Esophagus squamous epithelium (tissue), 5 donors: ENCODE measurements at places on chromosomes 2 and 18.
A peak's percentile ranks its signal among the peaks of the same experiment; 100 is the strongest.

DNA sequence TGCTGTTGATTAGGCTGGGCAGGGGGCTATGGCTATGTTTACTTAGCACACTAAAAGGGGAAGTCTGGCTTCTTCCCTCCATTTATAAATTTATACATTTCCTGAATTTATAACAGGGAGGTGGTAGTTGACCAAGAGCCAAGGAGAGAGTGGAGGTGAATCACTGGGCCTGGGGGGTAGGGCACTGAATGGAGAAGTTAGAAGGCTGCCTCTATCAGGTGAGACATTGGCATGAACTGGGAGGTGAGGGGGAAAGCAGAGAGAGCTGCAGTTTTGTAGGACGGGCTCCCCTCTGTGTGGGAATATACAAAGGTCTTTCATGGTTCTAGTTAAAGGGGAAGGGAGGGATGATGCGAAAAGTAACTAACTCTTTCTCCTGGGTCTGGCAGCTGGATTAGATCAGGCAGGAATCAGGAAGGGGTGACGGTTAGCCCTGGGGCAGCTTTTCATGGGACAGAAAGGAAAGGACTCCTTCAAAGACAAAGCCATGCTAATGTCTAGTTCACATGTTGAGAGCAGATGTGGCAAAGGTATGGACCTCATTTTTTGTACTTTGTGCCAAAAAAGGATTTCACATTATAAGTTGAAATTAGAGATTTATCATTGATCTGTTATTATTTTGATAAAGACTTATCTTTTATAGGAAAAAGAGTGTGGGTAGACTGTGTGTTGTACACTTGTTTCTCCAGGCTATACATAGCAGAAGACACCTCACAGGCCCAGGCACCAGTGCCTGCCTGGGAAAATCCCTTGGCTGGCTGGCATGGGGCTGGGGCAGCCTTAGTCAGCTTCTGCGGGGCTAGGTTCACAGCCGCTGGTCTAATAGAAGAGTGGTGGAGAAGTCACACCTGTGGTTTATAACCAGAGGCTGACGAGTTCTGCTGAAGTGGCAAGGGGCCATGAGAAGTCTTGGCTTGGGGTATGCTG, 158.7 kb downstream of the CLIP4 start:
- DNase-seq: no peak

GRCh38 chr2:236244256-236244655, 19.9 kb downstream of the ASB18 start:
- DNase-seq: no peak

- DNase-seq: no peak
These were observed 11.9 kb downstream of the BCL2 start for GRCh38 chr18:63307551-63308200.

- peak; percentile 9 for DNase-seq
These were observed 732 bp upstream of the ANXA4 start for GRCh38 chr2:69741229-69741574.

GRCh38 chr2:173990245-173990644, 25.1 kb upstream of the SP3 start:
- no peak for DNase-seq

GRCh38 chr2:42906557-42907411, 114.4 kb upstream of the HAAO start:
- no peak for DNase-seq

- DNase-seq: no peak
These were observed 8.0 kb downstream of the NTSR2 start for GRCh38 chr2:11661891-11662435.

DNA sequence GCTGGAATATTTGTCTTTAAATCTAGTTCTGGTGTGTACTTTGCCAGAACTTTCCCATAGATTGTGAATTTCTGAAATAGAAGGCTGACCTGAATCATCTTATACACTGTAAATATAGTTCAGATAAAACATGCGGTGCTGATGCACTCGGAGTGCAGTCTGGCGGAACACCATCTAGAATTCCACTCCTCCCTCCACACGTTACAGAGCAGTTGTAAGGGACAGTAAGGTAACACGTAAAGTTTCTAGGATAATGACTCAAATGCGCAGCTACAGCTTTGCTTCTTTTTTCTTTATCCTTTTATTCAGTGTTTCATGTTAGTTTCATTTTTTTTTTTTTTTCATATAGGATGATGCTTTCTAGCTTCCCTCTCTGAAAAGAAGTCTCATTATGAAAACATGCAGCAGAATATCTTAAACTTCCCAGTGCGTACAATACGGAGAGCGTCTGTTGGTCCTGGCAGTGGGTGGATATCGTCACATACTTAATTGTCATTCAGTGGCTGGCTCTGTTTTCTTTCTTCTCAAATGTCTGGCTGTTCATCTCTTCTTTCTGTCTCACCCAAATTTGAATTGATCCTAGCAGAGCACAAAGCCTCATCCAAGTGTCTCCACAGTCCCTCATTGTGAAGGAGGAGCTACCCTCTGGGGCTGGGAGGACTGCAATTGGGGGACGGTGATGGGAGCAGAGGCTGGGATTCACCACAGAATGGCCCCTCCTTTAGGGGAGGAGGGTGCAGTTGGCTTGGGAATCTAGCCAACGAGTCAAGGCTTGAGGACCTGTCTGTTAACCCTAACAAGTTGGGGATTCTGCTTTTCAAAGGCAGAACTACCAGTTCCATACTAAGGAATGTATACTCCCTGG, 138.8 kb downstream of the MYT1L start:
- no peak for DNase-seq

DNA sequence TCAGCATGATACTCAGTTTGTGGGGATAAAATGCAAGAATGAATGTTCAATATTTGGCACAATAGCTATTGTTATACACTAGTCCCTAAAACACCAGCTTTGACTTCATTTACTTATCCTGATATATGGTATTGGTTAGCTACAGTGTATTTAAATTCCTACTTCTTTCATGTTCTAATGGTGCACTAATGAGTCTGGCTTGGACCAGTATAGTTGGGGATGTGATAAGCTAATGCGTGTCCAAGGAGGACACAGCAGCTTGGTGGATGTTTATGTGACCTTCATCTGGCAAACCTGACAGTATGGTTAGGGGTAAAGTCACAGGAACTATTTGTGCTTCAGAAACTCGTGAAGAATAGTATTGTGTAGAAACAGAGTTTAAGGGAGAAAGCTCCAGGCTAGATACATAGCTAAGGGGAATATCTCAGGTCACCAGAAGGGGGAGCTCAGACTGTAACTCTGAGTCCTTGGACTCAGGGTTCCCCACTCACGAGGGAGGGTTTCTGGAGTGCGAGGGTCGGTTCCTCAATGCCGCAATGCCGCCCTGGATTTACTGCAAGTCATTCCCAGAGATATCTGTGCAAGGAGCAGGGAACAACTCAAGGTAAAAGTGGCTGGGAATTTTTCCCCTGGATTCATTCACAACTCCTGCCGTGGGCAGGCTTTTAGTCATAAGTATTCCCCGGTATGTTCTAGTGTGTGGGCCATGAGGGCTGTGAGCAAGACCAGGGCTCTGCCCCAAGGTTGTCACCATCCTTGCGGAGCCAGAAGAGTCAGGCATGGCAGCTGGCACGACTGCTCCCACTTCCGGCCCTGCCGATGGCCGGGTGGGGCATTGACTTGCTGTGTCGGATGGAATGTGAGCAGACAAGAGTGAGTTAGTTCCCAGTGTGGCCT, 14.5 kb downstream of the IL1R2 start:
- no peak for DNase-seq

DNA sequence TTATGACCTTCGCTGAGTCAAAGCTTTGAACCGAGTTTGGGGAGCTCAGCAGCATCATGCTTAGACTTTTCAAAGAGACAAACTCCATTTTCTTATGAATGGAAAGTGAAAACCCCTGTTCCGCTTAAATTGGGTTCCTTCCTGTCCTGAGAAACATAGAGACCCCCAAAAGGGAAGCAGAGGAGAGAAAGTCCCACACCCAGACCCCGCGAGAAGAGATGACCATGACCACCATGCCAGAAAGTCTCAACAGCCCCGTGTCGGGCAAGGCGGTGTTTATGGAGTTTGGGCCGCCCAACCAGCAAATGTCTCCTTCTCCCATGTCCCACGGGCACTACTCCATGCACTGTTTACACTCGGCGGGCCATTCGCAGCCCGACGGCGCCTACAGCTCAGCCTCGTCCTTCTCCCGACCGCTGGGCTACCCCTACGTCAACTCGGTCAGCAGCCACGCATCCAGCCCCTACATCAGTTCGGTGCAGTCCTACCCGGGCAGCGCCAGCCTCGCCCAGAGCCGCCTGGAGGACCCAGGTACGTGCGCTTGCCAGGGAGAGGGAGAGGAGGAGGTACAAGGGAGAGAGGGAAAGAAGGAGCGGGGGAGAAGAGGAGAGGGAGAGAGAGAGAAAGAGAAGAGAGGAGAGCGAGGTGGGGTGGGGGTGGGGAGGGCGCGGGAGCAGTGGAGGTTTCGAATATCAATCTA, at the start of gene DLX1:
Gene DLX1 (plus strand): TSS at position 48 of the 700 bp plus-strand sequence. CDS start 171 bp downstream, at position 219.
- no peak for DNase-seq

- DNase-seq: no peak
These were observed 10.4 kb upstream of the CAVIN2 start for GRCh38 chr2:191857259-191857805.

DNA sequence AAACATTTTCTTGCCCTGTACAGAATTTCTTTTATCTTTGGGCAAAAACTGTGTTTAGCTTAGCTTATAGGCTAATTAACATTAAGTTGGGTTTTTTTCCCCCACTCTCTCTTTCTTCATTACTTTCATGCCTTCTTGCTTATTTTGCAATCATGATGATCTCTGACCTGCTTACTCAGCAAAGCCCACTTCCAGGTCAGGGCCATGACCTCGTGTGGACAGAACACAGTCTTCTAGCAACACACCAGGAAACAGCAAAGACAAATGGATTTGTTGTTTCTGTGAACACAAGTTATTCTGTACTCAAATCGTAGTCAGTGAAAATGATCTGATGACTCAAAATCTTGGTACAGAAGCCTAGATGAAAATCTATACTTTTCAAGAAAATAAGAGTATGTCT, 60.7 kb downstream of the SPATS2L start:
- DNase-seq: no peak

GRCh38 chr18:55106906-55107305, 147.6 kb upstream of the CCDC68 start:
- DNase-seq: no peak

DNA sequence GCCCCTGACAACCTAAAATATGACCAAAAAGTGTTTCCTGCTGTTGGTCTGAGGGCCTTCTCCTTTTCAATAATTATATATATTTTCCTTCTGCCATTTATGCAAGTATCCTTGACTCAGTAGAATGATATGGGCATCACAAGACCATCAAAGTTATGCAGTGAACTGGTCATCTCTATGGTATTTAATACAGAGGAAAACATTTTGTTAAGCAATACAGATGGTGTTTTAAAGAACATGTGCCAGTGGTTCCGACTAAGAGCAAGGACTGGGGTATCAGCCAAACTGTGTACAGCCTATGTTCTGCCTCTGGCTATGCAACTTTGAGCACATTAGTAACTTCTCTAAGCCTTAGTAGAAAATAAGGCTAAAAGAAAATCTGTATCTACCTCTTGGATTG, 179.0 kb downstream of the TRABD2A start:
- no peak for DNase-seq

- no peak for DNase-seq
These were observed 1250.1 kb upstream of the GYPC start for GRCh38 chr2:125405816-125406215.

DNA sequence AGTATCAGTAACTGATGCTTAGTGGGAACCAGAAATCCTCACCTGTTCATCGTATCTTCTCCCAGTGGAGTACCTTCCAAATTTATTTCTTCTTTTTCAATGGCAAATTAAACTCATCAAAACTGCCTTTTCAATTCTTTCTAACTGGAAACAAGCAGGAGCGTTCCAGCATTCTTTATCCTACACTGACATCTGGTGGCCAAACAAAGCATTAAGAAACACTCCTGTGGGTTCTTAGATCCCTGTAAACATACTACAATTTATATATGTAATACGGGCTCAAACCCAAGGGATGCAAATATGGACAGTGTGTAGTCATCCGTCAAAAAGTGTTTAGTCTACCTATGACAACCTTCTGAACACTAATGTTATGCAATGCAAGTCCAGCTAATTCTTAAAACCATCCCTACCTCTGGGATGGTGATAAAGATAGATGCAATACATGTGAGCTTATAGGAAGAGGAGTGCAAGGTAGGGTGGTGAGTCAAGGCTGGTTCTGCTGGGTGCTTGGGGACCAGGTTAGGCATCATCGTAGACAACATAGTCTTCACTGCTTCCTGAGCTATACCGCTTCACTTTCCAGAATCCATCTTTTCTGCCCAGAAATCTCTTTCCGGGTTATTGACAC, 375.0 kb downstream of the CTNNA2 start:
- DNase-seq: no peak

- no peak for DNase-seq
These were observed 49.5 kb upstream of the SP3 start for GRCh38 chr2:174014699-174015070.

- DNase-seq: no peak
These were observed 195.3 kb downstream of the FHOD3 start for GRCh38 chr18:36492604-36493329.

DNA sequence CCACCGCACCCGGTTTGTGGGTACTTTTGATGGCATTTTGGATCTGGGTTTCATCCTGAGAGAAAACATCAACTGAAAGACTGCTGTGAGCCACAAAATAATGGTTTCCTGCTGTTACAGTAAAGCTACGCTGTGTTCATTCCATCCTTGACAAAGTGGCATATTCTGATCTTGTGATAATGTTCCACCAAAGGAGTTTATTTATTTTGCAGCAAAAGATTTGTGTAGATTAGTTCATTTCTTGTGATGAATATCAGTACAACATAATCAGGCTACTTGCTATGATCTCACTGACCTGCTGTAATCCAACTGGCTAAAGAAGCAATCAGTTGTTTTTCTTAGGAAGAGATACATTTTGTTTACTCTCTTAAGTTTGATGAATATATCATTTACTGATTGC, 45.0 kb downstream of the EEF1B2 start:
- DNase-seq: no peak

GRCh38 chr2:152005607-152006006, 93.2 kb downstream of the CACNB4 start:
- no peak for DNase-seq

GRCh38 chr2:220043990-220044335, 416.5 kb downstream of the SLC4A3 start:
- DNase-seq: no peak

GRCh38 chr2:182730486-182730885, 14.4 kb downstream of the DNAJC10 start:
- no peak for DNase-seq

- no peak for DNase-seq
These were observed 16.7 kb downstream of the WIPF1 start for GRCh38 chr2:174580951-174581350.

GRCh38 chr2:136351684-136352083, 233.7 kb upstream of the CXCR4 start:
- DNase-seq: no peak

GRCh38 chr2:233445152-233445830, 91.0 kb downstream of the DGKD start:
- no peak for DNase-seq

DNA sequence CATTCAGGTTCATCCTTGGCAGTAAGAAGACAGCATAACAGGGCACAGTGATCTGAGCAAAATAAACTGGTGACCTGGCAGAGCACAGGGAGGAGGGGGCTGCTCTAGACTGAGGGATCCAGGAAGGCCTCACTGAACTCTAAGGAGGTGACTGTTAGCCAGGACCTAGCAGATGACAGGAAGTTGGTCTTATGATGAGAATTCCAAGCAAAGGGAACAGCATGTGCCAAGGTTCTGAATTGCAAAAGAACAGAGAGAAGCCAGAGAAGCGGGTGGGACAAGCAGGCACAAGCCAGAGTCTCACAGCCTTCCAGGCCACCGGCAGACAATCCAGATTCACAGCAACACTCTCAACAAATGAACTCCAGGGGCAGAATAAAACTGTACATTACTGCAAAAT, 152.7 kb upstream of the PTPRM start:
- no peak for DNase-seq

GRCh38 chr2:120949027-120949956, 213.6 kb downstream of the GLI2 start:
- DNase-seq: no peak
